Stimulated activated CD8-positive, alpha-beta memory T cell treated with anti-CD3 and anti-CD28 coated beads, Interleukin-15, amount 100 ng/mL, for 24 hours (primary cell): ENCODE measurements at places on chromosomes 12 and 14.

GRCh38 chr12:51183816-51184215, 10.9 kb upstream of the TFCP2 start:
- no peak for DNase-seq

DNA sequence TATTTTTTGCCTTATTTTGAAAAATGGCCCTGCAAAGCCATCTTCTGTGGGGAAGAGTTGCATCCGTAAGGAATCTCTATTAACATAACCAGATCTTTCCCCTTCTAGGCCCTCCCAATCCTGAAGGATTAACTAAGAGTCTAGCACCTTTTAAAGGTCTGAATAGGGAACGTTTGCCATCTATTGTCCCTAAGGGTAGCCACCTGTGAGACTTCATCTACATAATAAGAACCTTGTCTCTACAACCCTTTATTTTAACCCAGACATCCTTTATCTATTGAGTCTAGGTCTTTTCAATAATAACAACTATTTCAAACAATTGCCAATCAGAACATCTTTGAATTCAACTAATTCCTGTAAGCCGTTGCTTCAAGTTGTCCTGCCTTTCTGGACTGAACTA, 4.4 kb downstream of the EDDM3B start:
- DNase-seq, result no peak

DNA sequence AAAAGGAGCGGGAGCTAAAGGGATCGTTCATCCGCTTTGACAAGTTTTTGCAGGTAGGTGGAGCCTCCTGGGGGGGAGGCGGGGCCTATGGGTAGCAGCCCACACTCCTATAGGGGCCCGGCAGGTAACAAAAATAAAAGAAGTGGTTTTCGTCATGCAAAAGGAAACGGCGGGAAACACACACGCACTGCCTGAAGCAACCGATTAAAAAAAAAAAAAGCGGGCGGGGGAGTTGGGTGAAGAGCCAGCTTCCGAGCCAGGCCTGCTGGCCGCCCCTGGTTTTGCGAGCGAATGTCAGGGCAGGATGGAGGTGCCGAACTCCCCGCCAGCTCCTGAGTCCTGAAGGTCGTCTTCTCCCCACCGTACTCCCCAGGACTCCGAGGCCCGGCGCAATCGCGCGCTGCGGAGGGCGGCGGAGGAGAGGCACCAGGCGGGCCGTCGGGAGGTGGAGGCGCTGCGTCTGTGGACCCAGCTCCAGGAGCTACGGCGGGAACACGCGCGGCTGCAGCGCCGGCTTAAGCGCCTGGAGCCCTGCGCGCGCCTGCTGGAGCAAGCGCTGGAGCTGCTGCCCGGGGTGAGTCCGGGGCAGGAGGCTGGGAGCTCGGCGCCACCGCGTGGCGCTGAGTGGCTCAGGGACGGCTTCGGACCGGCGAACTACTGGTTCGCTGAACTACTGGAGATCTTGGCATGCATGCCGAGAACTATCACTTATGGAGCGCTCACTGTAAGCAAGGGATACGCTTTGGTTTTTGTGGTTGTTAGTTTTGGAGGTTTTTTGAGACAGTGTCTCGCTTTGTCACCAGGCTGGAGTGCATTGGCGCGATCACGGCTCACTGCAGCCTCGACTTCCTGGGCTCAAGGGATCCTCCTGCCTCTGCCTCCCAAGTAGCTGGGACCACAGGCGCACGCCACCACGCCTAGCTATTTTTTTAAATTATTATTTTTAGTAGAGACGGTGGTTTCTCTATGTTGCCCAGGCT, 3.6 kb downstream of the CFAP73 start:
- no peak for DNase-seq

GRCh38 chr14:40847480-40847879, 759.2 kb upstream of the LRFN5 start:
- DNase-seq, result no peak

- DNase-seq, result no peak
Observed at GRCh38 chr12:98653866-98654493, 8.9 kb downstream of the APAF1 start.

GRCh38 chr12:132986885-132987225, 688 bp downstream of the ZNF26 start:
- no peak for DNase-seq

DNA sequence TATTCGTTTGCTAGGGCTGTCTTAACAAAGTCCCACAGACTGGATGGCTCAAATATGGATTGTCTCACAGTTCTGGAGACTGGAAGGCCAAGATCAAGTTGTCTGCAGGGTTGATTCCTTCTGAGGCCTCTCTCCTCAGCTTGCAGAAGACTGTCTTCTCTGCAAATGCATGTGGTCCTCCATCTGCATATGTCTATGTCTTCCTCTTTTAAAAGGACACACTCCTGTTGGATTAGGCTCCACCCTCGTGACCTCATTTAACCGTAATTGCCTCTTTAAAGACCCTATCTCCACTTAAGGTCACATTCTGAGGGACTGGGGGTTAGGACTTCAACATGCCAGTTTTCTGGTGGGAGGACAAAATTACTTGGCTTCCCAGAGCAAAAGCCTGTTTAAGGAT, 123.3 kb downstream of the SLC38A6 start:
- DNase-seq, result no peak

GRCh38 chr14:90727082-90727481, 89.1 kb downstream of the TTC7B start:
- no peak for DNase-seq

GRCh38 chr14:71135496-71135895, 228.2 kb downstream of the PCNX1 start:
- no peak for DNase-seq

DNA sequence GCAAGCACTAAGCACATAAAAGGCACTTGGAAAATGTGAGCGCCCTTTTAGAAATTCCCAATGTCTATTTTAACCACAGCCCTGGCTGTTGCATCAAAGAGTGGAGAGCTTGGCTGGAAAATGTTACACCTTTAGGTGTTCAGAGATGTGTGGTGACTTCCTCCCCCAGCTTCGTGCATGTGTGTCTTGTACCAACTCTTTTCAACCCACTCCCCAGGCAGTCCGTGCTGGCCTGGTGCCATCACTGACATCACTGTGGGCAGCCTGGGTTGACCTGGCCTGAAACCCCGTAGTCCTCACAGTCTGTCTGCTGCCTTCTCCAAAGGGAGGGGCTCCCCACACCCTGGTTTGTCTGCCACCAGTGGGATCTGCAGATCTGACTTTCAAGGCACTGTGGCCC, 101.8 kb downstream of the SCARB1 start:
- no peak for DNase-seq

- no peak for DNase-seq
Observed at GRCh38 chr14:104747876-104748275, 5.1 kb upstream of the SIVA1 start.

DNA sequence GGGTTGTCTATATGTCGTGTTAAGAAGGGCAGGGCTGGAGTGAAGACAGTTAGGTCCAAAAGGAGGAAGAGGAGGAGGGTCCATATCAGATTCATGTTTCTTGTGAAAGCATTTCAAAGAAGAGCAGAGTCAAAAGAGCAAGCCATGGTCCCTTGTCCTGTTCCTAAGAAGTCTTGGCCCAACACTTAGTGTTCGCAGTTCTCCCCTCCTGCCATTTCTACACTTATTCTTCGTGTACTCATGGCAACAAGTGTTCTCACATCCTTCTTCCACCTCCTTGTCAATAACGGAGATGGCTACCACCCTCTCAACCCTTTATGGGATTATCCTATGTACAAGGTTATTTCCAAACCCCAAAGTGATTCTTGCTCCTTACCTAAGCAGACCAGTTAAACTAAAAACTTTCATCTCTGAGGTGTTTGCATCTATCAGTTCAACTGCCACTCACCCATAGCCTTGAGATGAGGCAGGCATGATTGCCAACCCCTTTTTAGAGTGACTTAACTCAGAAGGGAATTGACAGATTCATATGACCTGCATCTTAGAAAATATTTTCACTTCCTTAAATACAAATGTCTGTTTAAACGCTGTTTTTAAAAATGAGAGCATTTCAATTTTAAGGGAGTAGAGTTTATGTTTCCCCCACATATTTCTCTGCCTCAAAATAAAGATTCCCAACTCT, 19.8 kb upstream of the RNASE2 start:
- DNase-seq, result no peak

- DNase-seq, result no peak
Observed at GRCh38 chr12:51401020-51401419, 9.8 kb upstream of the GALNT6 start.

- no peak for DNase-seq
Observed at GRCh38 chr14:24149302-24149969, 2.1 kb downstream of the RNF31 start.

- no peak for DNase-seq
Observed at GRCh38 chr12:101117842-101118241, 92.2 kb downstream of the SLC5A8 start.

GRCh38 chr14:71566276-71566675, 366.0 kb upstream of the RGS6 start:
- no peak for DNase-seq

- DNase-seq, result no peak
Observed at GRCh38 chr12:80189241-80189640, 89.9 kb downstream of the OTOGL start.

DNA sequence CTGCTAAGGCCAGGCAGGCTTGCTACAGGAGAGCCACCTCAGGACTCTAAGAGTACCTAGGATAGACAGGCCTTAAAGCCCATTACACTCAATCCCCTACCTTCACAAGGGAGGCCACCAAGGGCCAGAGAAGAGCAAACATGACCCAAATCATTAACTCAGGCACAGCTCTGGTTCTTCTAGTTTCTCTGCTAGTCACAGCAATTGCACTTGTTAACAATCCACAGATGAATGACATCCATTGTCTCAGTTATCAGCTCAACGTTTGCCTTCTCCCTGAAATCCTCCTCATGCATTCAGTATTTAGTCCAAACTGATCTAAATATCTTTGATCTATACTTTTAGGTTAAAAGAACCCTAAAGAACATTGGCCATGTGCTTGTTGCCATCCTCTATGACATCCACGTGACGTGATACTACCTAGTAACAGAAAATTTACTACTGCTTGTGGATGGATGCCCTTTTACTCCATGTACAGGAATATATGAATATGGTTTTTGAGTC, 164.5 kb downstream of the STXBP6 start:
- DNase-seq, result no peak

DNA sequence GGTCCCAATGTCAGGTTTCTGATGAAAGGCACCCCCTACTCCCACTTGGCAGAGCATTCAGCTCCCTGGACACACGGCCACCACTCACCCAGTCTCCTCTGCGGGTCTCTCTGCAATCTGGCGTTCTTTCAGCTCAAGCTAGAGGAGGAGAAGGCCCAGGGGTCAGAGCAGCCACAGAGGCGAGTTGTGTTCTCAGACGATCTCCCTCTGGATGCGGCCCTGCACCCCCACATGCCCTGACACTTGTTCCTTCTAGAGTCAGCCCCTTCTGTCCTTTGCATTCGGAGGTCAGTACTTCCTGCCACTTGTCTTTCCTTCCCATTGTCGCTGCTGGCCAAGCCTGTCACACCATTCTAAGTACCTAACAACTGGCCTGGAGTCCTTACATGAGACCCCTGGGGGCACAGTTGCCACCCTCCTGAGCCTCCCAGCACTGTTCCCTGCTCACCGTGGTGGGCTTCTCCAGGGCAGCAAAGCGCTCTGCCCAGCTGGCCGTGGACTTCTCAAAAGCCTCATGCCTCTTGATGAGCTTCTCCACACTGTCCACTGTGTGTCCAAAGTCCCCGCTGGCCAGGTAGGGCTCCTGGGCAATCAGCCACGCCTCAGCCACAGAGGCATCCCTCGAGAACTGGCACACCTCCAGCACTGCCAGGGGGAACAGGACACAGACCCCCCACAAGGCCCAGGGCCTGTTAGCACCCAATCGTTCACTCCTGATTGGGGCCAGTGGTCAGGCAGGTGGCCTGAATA, 63.2 kb downstream of the PLEKHG3 start:
- DNase-seq, result no peak

DNA sequence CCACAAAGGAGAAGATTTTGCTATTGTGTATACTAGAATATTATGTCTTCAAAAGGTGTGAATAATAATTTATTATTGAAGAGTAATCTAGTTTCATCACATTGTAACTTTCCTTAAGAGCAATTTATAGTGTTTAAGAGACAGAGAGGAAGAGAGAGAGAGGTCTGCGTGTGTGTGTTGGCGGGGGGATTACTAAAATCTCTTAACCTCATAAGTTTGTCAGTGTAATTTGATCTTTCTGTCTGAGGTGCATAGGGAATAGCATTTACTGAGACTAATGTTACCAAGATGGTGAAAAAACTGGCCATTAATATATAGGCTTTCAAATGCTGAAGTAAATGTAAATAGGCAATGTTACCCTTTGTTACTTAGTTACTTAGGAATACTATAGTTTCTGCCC, 48.2 kb upstream of the BTG1 start:
- DNase-seq, result no peak

GRCh38 chr12:125166041-125166440, 100.8 kb downstream of the AACS start:
- no peak for DNase-seq

- DNase-seq, result no peak
Observed at GRCh38 chr12:118685983-118686607, 295.2 kb upstream of the SRRM4 start.

DNA sequence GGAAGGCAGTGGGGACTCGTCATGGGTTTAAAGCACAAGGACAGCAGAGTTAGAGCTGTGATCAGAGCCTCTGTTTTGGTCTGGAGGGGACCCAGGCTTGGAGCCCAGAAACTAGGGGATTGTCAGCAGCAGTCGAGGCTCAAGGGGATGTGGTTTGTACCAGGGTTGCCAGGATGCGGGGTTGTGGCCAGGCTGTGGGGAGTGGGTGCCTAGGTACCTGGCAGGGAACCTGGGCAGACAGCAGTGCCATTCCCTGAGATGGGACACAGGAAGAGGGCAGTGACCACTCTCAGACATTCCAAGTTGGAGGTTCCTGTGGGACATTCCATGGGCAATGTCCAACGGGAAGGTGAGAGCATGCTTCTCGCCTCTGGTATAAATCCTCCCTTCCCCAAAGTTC, 222.3 kb downstream of the SLC41A2 start:
- DNase-seq, result no peak
